ENCODE measurements at places on chromosomes 13 and 19.
A peak's percentile ranks its signal among the peaks of the same experiment; 100 is the strongest.

GRCh38 chr13:22086597-22087330 is 415.9 kb downstream of the FGF9 start:
- no peak for DNase-seq

GRCh38 chr19:55080121-55080967 is 4.7 kb downstream of the EPS8L1 start:
- peak; percentile 47 for DNase-seq

- DNase-seq = no peak
Observed at GRCh38 chr19:40948580-40949299, 42.3 kb upstream of the CYP2B6 start.

GRCh38 chr19:54464630-54465425 is 1.2 kb upstream of the LENG9 start:
- peak; percentile 89 for DNase-seq

- no peak for DNase-seq
Observed at GRCh38 chr19:28333909-28334308, 879.0 kb downstream of the UQCRFS1 start.

All from cerebellar cortex (tissue), 1 donor.